ENCODE measurements at places on chromosomes 7 and 10. TPM values are rescaled to one million over a fixed set of nuclear protein-coding genes. Genes with fewer than 3 reads are reported as not detected.
A peak's percentile ranks its signal among the peaks of the same experiment; 100 is the strongest.

CCDC7 gene
- polyA plus RNA-seq, result 0.37 TPM

DNA sequence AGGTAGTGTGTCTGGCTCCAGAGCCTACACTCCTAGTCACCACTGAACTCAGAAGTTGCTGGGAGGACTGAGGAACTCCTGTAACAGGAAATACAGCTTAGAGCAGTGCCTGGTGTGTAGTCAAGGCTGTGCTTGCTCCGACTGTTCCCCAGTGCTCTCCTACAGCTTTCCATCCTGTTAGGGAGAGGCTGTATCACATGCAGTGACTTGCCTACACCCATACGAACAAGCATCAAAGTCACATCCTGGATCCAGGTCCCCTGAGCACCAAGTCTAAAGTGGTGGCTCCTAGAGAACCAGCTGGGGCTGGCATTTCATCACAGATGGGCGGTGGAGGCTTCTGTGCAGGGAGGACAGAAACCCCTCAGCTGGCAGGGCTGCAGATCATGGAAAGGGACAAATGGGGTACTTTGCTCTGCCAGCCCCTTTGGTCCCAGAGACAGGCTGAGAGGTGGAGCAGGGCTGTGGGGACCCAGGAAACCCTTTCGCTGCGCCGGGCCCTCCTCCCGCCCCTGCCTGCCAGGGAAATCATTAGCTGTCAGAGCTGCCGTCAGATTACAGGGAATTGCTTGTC lies 7.7 kb downstream of the ASB10 start:
- DNase-seq, result no peak

LMTK2 gene
- 4.4 TPM for polyA plus RNA-seq

TSPAN12 gene
- polyA plus RNA-seq, result 0.42 TPM

- no peak for DNase-seq
These were observed 146.2 kb upstream of the RET start for GRCh38 chr10:42930516-42931192.

DNA sequence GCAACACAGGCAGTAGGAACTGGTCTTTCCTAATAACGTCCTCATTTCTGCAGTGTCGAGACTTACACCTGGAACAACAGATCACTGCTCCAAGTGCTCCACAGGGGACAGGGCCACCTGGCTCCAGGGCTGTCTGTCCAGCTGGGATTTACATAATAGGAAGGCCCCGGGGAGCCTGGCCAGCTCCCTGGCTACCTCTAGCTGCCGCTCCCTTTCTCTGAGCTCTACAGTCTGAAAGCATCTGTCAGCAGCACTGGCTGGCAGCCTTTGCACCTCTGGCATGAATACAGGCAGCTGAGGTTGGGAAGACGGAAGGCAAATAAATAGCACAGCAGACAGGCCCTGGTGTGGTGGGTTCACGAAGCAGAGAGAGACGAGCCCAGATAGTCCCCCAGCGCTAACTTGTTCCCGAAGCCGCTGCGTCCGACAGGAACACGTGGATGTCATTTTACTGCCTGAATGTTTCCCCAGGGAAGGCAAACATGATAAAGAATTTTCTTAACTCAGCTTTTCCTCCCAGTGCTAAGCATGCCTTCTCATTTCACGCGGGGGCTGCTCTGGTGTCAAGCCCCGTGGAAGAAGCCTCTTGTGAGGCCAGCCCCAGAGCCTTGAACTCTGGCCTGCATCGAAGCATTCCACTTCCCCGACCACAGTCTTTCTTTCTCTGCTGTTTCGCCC lies 105.4 kb downstream of the ITIH5 start:
- DNase-seq, result no peak

- DNase-seq, result no peak
These were observed 94.1 kb upstream of the PCBD1 start for GRCh38 chr10:70982443-70982842.

GRCh38 chr10:97399843-97400545 lies 1.1 kb downstream of the RRP12 start:
- DNase-seq, result peak; percentile 85

SLC26A5 gene
- polyA plus RNA-seq, result not detected

ANXA8 gene
- polyA plus RNA-seq, result 1.1 TPM

DNA sequence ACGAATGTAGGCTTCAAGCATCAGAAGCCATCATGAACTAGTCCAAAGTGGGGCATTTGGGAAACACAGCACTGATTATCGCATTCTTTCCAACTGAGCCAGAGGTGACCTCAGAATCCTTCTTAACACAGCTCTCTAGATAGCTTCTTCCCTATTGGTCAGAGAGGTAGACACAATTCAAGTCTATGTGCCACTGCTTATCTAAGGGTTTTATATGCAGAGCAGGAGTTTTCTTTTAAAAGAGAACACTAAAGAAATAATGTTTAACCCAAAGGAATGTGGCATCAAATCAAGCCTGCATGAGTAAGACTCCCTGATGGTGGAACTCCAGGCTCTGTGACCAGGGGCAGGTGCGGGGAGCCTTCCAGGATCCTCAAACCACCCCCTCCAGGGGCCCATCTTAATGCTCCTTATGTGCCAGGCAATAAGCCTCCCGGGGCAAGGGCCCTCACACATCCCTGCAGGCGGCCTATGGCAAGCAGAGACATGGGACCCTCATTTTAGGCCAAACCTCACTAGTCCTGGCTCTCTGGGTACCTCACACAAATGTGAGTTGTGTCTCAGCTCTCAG lies 13.8 kb downstream of the HSPA12A start:
- peak; percentile 71 for DNase-seq

DNA sequence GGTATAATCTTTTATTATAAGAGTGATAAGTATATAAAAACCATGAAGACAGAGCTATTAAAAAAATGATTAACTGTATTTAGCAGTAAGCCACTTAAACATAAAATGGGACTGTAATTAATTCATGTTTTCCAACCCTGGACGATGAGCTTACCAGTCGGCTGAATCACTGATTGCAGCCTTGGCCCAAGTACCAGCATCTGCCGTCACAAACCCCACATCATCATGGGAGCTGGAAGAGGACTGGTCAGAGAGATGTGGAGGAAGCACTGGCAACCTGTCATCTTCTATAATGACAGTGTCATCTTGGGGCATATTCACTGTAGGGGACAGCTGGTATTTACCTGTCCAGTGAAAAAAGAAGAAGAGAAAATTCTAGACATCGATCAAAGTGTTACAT lies 473.6 kb downstream of the PARD3 start:
- DNase-seq, result no peak

DNA sequence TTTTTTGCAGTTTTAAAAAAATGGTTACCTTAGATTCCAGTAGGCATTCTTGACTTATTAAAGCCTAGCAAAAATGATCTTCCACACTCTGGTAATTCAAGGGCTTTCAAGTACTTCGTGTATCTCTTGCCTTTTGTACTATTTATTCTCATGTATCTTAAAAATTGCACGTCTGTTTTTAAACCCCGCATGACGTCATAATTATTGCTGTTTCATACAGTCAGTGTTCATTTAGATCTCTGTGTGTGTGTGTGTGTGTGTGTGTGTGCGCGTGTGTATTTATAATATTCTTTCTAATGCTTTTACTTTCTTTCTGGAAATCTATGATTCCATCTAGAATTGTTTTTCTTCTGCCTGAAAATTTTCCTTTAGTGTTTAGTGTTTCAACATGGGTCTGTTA lies 234.2 kb downstream of the CCSER2 start:
- no peak for DNase-seq

DNA sequence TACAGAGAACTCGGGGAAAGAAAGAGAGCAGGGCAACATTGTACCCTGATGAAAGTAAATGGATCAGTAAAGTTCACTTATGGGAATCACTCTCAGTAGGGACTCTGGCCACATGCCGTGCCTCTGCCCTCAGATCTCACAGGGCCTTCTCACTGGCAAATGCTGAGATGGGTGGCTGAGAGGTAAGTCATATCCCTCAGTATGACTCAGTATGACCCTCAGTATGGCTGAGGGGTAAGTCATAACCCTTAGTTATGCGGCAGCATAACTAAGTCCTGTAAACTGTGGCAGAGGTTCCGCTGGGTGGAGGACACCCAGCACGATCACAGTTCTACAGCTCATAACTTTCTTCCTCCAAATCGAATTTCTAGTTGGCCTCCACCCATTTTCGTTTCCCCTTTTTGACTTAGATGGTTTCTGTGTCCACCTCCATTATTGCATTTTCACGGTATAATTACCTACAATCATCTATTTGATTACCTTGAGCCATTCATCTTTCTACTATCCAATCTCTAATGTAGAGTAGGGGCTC lies 26.5 kb upstream of the WNT16 start:
- peak; percentile 89 for DNase-seq

BCL7B gene
- 62.6 TPM for polyA plus RNA-seq

DNA sequence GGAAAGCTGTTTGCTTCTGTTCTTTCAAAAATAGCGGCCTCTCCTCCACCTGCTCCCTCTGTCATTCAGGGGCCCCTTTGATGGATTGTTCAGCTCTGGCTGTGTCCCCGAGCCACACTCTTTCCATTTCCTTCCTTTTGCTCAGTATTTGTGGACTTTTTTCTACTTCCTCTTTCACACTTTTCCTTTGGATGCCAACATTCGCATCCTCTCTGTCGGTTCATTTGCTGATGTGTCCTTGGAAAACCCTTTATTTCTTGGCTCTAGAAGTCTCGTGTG lies 11.7 kb upstream of the PWWP2B start:
- no peak for DNase-seq

DNA sequence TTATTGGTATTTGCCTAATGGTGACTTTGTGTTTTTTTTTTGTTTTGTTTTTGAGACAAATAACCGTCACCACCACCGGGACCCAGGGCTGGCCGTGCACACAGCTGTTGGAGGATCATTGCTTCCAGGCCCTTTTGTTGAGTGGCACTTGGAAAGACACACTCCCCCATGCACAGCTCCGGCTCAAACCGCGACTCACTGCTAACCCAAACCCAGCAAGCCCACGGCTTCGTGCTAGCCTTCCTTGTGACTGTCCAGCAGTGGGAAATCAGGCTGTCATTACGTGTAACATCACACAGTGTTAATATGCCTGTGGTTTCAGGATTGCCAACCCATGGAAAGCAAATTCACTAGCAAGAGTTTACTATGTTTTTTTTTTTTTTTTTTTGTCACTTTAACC lies 17.4 kb downstream of the BNIP3 start:
- DNase-seq, result peak; percentile 8

Data from IMR-90 (cell line).